Hindlimb muscle (tissue), 1 donor: ENCODE measurements at places on chromosomes 3 and 15.
A peak's percentile ranks its signal among the peaks of the same experiment; 100 is the strongest.

DNA sequence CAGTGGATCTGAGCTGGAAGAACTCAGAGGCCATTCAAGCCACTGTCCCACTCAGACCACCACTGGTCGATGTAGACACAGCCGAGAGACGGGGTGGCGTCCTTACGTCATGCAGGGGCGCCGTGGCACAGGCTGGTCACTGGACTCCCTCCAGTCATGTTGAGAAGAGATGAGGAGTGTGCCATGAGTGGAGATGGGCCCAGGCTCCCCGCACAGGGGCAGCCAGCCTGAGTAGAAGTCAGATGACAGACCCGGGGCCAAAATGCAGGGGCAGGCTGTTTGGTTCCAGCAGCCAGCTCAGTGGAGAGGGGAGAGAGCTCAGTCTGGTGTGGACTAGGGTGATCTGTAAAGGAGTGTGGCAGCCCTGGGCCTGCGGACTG lies 33.4 kb upstream of the KIF23 start:
- no peak for DNase-seq

GRCh38 chr3:105824129-105824528 lies 44.7 kb downstream of the CBLB start:
- DNase-seq = no peak

- DNase-seq = no peak
Measured at GRCh38 chr3:34073961-34074360, 275.5 kb downstream of the PDCD6IP start.

- no peak for DNase-seq
Measured at GRCh38 chr15:55737373-55737772, 5.6 kb downstream of the PRTG start.

DNA sequence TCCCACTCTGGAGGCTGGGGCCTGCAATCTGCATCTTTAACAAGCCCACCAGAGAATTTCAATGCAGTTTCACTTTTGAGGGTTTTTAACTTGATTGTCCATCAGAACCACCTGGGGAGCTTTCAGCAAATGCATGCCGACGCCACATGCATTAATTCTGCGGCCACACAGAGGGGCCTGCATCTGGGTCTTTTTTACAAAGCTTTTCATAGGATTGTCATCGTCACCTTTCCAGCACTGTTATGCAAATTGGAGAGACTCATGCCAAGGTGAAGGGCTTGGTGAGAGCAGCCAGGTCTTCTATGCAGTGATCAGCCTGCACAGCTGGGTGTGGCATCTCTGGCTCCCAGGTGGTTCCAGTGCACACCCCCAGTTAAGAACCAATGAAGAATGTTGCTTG lies 143.0 kb upstream of the CTDSPL start:
- no peak for DNase-seq

GRCh38 chr3:67245545-67245944 lies 247.4 kb downstream of the KBTBD8 start:
- DNase-seq = no peak

DNA sequence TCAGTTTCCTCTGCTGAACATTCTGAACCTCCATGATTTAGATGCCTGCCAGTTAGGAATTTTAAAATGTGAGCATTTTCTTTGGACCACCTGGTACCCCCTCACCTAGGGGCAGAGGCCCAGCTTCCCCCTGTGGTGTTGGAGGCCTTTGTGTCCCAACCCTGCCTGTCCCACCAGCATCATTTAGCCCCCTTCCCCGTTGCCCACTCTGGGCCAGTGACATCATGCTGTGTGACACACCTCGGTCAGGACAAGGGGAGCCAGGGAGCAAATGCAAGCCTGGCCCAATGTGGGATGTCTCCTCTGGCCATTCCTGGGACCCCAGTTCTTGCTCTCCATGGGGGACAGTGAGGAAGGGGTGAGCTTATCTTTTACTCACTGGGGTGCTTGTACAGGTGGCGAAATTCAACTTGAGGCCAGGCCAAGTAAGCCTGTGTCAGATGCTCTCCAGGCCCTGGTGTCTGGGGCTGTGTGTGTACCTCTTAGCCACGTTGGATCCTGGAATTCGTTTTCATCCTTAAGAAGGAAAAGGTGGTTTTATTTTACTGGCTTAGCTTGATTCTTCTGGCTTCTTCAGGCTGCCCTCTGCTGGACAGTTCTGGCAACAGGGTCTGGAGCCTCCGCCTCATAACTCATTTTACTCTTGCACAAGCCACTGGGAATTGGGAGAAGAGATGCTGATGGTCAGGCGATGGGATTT lies 49.7 kb upstream of the MYZAP start:
- peak; percentile 67 for DNase-seq

DNA sequence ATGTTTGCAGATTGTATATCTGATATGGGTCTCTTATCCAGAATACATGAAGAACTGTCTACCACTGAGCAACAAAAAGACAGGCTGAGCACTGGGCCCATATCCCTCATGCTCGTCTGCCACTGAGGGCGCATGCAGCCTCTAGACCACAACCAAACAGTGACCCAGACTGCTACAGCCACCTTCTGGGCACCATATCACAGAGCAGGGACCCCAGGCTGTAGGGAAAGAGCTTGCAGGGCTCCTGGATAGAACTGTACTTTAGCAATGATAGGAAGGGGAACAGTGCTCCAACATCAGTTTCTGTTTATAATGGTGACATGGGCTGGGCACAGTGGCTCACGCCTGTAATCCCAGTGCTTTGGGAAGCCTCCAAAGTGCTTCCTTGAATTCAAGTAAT lies 40.2 kb upstream of the TMEM87A start:
- no peak for DNase-seq

DNA sequence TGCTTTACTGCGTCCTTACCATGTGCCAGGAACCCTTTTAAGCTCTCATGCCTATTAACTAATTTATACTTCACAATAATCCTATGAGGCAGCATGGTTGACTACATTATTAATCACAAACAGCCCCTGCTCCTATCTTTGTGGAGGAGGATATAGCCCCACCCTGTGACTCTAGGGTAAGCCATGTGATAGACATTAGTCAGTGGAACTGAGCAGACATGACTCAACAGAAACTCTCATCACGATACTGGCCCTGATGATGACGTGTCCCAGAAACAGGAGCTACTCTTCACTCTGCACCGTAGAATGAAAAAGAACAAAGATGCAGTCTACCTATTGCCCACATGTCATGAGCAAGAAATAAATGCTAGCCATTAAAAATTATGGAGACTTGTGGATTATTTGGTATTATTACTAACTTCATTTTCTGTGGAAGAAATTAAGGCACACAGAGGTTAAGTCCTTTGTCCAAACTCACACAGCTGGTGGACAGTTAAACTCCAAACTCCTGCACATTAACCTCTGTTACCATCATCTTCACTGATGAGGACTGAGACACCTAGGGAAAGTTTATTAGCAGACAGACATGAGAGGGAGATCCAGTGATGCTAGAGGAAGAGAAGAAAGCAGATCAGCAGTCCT lies 51.2 kb downstream of the CFAP20DC start:
- DNase-seq = no peak

DNA sequence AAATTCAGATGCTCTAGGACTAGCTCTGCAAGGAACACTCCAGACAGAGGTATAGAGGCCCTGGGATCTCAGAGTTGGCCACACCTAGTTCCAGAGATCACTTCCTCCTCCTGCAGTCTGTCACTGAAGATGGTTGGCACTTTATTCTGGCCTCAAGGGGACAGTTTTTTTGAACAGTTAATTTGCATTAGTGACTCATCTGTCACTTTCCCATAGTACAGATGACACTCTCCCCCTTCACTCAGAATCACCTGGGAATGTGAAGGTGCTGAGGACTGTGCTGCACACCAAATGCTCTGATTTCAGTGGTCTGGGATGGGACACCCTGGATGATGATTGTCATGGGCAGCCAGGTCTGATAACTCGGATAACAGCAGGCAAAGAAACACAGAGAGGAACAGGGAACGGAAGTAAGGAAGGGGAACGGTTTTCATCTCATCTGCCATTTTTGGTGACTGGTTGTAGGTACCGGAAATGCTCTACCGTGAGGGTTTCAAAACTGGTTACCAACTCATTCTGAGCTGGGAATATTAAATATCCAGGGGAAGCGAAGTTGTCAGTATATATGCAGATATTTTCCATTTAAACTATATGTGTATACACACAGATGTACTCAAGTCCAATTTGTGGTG lies 232.5 kb upstream of the ST8SIA2 start:
- DNase-seq = no peak

- DNase-seq = no peak
Measured at GRCh38 chr3:193762657-193763056, 169.6 kb downstream of the OPA1 start.
